Activated T-helper 1 cell treated with anti-CD3 and anti-CD28 coated beads, Interleukin-2, amount 50 U/mL, for 16 hours (primary cell): ENCODE measurements at places on chromosomes 13 and 19.

GRCh38 chr13:44053208-44053607 lies 173.5 kb downstream of the LACC1 start:
- no peak for DNase-seq

DNA sequence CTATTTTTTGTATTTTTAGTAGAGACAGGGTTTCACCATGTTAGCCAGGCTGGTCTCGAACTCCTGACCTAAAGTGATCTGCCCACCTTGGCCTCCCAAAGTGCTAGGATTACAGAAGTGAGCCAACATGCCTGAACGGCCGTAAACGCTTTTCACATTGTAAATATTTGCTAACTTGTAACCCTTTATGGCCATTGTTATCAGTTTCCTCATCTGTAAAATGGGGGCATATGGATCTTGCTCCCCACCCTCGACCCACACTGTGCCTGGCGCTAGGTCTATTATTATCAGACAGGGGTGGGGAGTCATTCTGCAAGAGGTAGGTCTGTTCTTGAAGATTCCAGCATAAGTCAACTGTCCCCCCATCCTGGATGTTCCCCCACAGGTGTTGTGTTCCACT lies 11.9 kb downstream of the NCAN start:
- DNase-seq, result no peak

- DNase-seq, result no peak
Observed at GRCh38 chr13:98962901-98963590, 14.8 kb downstream of the DOCK9 start.

DNA sequence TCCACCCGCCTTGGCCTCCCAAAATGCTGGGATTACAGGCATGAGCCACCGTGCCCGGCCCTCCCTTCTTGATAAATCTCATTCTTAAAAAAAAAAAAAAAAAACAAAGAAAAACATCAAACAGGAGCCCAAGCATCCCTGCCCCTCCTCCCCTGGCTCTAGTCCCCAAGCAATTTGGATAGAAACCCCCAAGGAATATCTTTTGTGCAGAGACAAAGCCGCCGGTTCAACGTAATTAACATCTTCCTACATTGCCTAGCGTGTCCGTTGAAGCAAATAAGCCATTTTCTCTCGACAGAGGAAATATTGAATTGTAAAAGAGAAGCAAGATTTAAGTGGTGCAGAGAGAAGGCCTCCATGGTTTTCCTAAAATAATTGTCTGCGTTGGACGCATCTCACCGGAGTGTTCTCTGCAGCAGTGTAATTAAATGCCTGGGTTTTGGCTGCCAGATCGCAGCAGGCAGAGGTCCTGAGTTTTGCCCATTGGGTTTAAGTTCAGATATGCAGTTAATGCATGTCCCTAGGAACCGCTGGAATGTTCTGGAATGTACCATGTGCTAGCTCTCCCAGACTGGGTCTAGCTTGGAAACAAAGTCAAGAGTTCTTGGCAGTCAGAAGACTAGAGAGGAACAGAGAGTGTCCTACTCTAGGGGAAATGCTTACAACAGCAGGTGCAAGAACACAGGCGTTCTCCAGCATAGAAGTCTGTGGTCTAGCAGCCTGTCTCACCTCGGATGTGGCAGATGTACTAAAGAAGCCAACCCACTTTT lies 30.8 kb downstream of the PIN1 start:
- DNase-seq, result no peak

GRCh38 chr19:13024126-13024950 lies 29.1 kb downstream of the NFIX start:
- DNase-seq, result no peak

DNA sequence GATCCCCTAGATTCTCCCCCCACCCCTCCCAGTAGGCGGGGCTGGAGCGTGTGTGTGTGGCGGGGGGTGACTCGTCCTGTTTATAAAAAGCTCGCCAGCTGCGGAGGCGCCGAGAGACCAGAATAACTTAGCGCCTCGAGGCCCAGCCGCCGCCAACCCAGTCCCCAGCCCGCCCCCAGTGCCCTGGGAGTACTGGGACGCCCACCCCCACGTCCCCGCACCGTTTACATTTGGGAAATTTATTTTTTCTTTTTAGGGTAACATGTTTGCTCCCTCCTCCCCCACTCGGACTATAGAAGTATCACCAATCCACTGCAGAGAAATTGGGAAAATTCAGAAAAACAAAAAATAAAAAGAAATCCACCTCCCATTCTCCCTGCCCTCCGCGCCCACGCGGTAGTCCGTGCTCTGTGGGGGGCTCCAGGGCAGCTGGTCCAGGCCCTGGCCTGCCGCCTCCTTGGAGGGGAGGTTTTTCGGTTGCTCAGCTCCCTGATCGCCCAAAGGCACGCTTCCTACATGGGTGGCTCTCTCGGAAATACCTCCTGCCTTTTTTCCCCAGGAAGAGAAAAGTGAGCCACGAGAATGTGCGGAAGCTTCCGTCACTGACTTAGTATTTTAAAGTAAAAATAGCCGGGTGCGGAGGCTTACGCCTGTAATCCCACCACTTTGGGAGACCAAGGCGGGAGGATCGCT lies 1.5 kb upstream of the RAB3A start:
- peak; percentile 32 for DNase-seq

GRCh38 chr19:24032651-24033050 lies 54.3 kb upstream of the ZNF254 start:
- DNase-seq, result no peak

DNA sequence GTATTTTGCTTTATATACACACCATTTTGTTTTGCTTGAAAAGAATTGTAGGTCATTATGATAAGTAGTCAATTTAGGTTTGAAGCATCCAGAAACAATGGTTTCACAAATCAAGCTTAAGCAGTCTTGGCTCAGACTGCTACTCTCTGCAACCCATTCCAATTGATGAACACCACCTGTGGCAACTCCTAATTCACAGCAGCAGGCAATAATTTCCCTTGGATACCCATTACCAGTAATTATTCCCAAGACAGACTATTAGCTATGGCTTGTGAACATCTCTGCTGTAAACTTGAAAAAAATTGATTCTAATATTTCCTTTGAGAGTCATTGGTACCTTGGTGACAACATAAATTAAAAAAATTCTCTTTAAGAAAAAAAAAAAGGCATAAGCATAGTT lies 299.3 kb upstream of the SLITRK6 start:
- no peak for DNase-seq

DNA sequence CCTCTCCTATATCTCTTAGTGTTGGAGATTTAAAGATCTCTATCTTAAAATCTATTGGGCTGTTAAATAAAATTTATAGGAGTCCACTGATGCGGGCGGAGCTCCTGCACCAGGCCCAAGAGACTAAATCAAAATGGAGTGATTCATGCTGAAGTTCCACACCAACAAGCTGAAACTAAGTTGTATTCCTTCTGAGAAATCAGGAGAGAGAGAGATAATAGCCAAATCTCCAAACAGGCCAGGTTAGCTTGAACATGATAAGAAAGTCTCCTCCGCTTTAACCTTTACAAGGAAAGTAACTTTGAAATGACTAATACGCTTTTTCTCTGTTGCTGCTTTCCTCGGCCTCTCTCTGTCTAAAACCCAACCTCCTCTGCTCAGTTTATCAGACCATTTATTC lies 241.9 kb upstream of the NBEA start:
- DNase-seq, result no peak

- DNase-seq, result no peak
Observed at GRCh38 chr13:59587030-59587429, 576.7 kb downstream of the DIAPH3 start.

DNA sequence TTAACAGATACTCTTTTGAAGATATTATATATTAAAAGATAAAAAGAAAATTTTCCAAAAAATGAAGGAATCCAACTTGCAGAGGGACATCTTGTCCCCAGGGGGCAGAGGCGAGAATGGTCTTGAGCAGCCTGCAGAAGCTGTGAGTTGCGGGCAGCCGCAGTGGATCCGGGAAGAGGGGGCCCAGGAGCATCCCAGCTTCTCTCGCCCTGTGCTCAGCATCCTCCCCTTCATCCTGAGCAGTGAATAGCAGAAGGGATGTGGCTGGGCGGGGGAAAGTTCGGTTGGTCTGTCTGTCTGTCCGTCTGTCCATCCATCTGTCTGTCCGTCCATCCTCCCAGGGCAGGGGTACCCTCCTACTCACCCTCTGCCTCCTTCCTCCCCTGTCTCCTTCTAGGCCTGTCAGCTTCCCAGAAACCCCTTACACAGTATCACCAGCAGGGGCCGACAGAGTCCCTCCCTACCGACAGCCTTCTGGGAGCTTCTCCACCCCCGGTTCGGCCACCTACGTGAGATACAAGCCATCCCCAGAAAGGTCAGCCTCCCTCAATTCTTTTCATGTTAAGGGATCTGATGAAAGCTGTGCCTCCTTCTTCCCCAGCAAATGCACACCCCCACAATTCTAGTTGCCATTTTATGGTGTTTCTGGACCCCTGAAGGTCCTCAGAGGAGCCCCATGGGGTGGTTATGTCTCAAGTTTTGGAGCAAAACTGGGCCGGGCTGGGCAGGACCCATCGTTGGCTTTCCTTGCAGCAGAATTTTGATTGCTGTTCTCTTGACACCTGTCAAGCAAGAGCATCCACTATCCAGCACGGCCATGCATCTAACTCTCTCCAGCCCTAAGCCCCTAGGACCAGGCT lies 81.6 kb downstream of the DPF1 start:
- no peak for DNase-seq

- DNase-seq, result no peak
Observed at GRCh38 chr19:48817585-48818124, 6.8 kb upstream of the BCAT2 start.

DNA sequence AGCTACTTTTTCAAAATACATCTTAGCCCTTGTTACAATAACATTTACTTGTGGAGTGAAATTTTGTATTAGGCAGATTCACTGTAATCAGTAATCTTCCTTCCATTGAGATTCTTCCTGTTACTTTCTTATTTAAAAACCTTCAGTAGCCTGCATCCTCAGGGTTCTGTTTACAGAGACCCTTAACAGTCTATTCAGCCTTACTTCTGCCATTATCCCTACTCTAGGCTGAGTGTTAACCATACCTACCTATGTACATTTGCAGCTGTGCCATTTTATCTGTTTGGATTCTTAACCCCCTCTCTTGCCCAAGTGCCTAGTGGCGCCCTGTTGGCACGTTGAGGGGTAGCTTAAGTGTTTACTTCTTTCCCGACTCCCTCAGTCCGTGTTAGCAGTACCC lies 71.9 kb downstream of the LRCH1 start:
- DNase-seq, result no peak

DNA sequence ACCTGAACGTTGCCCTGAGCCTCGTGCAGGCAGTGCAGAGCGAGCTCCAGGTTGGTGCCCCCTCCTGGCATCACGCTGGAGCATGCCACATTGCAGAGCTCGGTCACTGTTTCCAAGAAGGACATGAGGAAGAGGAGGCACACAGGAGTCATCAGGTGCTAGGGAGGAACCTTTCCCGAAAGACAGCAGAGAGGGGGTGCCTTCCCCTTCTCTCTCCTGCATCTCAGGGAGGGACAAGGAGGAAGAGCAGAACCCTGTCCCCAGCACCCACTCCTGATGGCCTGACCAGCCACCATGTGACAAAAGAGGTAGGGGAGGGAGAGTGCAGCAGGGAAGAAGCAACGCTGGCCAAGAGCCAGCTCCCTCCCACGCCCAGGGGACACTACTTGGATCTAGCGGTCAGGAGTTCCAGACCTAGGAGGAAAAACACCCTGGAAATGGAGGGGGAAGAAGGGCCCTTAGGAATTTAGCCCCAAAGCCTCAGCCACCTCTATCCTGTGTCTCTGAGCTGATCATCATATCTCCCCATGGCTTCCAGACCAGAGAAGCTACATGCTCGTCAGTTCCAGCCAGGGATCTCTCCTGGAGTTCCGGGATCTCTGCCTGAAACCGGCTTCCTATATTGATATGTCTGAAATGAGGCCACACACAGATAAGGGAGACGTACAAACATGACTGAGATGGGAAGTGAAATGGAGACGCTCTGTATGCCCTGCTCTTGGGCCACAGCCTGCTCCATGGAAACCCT lies 17.0 kb upstream of the NAPA start:
- no peak for DNase-seq

GRCh38 chr13:99867535-99868257 lies 103.9 kb downstream of the ZIC5 start:
- DNase-seq, result no peak

GRCh38 chr13:90803210-90803609 lies 544.3 kb upstream of the MIR17HG start:
- DNase-seq, result no peak

DNA sequence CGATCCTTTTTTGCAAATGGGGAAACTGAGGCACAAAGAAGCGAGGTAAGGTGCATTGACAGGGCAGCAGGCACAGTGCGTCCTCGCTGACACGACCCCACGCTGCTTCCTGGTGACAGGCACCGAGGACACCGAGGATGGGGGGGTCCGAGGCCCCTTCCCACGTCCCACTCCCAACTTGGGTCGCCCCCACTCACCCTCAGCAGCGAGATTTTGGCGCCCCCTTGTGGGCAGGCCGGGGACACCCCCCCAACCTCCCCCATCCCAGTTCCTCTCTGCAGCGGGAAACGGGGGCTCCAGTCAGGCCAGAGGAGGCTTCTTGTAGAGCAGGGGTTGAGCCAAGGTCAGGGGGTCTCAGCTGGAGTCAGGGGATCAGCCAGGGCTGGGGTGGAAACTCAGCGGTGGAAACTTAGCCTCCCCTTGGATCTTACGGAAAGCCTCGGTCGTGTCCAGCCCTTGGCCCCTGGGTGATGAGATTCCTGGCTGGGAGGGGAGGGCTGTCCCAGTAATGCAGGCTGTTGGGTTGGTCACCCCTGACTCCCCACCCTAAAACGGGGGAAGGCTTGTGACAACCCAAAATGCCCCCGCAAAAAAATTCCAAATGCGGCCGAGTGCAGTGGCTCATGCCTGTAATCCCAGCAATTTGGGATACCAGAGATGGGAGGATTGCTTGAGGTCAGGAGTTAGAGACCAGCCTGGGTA lies 8.2 kb downstream of the SMIM24 start:
- peak; percentile 26 for DNase-seq

GRCh38 chr13:74709226-74709625 lies 575.0 kb upstream of the KLF12 start:
- no peak for DNase-seq

DNA sequence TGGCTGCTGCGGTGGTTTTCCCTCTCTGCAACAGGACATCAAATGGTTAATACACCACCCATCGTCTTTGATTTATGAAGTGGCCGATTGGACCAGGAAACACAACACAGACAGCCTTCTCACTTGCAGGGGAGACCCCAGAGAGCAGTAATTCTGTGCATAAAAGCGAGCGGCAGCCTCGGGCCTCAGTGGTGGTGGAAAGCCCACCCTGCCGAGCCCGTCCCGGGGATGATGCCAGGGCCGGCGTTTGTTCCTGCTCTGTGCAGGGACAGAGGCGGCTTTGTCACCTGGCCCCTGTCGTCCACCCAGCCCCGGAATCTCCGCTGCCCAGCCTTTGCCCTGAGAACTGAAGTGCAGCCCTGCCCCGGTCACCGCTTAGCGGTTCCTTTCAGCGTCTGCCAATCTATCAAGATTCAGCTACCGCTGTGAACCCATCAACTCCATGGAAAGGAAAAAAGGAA lies 184.4 kb downstream of the TSHZ3 start:
- DNase-seq, result no peak

- no peak for DNase-seq
Observed at GRCh38 chr13:110965038-110965754, 50.3 kb upstream of the ANKRD10 start.
